ENCODE measurements at places on chromosomes 4 and X.

DNA sequence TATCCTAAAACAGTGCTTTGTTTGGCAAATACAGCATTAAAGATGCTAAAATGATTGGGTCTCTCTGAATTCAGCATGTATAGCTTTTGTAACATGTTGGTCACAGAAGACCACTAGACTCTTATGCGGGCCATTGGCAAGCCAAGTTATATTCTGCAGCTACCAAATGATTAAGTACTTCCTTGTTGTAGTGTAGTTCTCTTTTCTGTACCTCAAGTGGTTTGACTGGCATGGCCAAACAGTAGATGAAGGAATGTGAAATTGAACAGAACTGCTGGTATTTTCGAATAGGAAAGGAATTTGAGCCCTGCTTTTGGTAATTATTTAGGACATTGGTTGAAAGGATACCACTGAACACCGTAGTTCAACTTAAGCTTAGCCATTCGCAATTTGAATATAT lies 193.9 kb upstream of the GPC4 start:
- DNase-seq, result no peak

DNA sequence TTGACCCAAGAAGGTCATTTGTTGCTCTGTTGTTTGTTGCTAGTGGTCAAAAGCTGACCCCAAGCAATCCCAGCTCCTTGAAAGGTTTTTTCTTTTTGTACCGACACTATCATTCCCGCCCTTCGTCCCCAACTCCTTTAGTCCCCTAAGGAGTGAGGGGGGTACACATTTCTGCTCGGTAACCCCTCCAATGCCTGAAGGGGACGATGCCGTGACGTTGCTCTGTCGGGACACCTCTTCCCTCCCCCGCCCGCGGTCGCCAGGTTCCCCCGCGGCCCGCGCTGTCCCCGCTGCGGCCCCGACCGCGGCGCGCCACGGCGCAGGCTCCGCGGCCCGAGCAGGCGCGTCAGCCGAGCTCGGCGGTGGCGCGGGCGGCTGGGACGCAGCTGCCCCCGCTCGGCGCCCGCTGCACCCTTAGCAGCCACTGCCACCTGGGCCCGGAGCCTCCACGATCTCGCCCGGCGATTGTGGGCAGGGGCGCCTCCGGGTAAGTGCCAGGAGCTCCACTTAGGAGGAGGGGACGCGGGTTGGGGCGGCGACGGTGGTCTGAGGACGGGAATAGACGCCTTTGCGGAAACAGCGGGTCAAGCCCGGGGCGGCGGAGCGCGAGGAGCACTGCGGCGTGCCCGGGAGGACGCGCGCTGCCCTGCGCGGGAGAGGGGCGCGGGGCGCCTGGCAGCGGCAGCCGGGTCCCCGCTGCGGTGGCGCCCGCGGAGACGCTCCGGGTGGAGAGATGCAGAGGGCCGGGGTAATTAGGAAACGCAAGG lies at the start of gene GLRB:
Gene GLRB, plus strand, starts transcription at position 340 of the 767 bp plus-strand sequence. CDS start 1,875 bp downstream, outside the sequence.
- DNase-seq, result peak; percentile 71

- DNase-seq, result no peak
Observed at GRCh38 chr4:176189891-176190795, 5.2 kb downstream of the SPATA4 start.

DNA sequence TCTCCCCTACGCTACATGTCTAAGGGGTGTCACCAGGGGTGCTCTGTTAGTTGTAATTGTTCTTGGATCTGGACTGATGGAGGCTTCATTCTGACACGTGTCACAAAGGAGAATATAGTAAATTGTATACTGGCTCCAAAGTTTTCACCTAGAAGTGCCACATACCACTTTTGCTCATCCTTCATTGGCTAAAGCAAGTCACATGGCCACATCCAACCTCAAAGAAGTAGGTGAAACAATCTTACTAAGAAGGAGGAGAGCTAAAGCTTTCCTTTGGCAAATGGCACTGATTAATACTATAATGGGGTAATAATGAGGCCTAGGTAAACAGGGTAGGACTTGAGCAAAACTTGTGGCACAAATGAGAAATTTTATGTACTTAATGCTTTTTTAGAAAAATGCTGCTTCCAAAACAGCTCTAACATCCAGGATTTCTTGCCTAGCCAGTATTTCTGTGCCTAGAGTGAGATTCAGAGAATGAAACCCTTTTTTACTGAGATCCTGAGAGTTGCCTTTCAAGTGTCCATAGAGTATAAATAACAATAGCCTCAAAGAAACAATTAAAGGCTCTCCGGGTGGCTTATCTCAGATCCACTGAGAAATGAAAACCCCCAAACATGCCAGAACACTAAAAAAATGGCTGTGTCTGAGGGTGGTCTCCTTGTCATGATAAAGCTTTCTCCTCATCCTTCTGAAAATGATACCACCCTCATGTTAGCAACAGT lies 34.7 kb downstream of the NHS start:
- DNase-seq, result peak; percentile 13
